ENCODE measurements at places on chromosomes 2 and 18.

- no peak for DNase-seq
Measured at GRCh38 chr2:207616185-207616584, 9.0 kb downstream of the METTL21A start.

DNA sequence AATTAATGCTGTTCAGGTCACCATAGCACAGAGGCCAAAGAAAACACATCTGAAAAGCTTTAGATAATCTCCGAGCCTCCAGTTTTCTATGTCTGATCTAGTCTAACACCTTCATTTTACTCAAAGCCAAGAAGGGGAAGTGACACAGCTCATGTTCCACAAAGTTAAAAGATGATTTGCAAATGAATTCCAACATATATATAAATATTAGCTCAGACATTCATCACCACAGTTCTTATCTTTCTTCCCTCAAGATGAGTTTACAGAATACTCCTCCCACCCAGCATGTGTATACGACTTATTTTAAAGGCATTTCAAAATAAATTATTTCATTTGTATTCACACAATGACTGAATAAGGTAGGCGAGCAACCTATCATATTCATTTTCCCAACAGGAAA, 82.4 kb downstream of the AAK1 start:
- DNase-seq: no peak

DNA sequence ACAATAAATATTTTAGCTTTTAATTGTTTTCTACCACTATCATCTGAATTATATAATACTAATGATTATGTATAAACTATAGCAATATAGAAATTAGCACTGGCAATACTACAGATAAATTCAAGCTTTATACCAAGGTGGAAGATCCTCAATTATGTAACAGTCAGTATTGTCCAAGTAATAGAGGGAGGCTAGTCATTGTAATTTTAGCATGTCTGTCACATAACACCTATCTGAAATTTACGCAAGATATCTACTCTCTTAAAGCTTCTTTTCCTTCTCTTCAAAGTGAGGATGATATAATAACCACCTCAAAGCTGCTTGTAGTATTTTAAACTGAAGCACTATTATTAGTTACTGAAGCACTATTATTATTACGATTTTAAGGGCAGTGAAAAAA, 12.2 kb downstream of the KCNJ3 start:
- DNase-seq: no peak

DNA sequence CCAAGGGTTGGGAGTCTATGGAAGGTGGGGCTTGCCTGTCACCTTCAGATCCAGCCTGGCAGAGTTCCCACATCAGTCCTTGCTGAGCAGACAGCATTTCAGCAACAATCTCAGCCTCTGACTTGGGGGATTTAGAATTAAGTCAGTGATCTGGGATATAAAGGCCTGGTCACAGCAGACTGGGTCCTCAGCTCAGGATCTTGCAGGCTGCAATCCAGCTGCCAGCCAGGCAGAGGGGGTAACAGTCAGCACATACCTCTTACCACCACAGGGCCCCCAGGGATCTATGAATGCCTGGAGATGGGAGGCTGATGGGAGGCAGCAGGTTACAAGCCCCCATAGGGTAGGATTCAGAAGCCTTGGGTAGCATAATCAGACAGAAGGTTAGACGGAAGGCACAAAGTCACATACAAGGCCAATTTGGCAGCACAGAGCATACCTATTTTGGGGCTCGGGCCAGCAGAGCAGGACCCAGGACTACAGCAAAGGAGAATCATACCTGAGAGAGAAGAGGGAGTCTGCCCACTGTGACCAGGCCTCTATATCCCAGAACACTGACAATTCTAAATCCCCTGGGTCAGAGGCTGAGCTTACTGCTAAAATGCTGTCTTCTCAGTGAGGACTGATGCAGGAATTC, 163.5 kb downstream of the MTCL1 start:
- no peak for DNase-seq

DNA sequence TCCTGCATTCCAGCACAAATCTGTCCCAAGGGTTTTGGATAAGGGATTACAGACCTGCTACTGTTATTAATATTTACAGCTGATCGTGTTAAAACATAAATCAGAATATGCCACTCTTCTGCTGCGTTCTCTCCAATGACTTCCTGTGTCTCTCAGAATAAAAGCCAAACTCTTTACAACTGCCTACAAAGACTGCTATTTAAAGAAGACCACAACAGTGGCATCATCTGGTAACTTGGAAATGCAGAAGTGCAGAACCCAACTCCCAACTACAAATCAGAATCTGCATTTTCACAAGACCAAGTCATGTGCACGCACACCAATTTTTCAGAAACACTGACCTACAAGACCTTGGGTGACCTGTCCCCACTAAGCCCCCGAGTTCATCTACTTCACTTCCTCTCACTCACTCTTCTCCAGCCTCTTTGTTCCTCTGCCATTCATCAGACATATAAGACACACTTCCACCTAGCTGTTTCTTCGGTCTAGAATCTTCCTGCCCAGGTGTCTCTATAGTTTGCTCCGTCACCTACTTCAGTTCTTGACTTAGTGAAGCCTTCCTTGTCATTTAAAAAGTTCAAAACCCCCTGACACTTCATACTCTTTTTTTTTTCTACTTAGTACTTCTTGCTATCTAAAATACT, 36.0 kb downstream of the CHN1 start:
- no peak for DNase-seq

DNA sequence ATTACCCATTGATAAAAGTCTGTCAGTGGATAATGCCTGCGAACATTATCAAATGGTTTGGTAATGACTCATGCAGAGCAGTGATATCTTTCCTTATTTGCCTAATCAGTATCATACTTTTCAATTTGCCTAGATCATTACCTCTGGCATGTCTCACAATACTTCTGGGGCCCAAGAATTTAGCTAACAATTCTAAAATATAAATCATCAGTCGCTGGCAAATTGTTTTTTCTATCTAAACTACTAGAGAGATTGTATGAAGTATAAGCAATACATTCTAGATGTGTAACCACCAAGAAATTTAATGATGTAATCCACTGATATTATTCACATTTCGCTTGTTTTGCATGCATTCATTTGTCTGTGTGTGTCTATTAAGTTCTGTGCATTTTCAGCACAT, 191.2 kb upstream of the CDH19 start:
- DNase-seq: no peak

DNA sequence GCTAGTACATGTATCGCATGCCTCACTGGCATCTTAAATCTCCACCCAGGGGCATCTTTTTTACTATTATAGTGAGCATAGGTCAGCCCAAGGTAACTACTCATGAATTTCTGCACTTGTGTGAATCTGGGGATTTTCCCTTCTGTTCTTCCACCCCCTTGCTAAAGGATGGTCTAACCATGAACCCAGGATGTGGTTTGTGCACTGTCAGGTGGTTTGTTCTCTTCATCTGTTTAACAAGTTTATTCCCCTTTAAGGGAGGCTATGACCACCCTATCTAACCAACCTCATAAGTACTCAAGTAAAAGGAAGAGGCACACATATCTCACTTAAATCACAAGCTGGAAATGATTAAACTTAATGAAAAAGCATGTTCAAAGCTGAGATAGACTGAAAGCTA, 243.0 kb downstream of the RPRM start:
- no peak for DNase-seq

- no peak for DNase-seq
Measured at GRCh38 chr2:229335330-229335729, 64.2 kb upstream of the PID1 start.

GRCh38 chr2:6972067-6972710, 55.0 kb downstream of the RNF144A start:
- no peak for DNase-seq

- no peak for DNase-seq
Measured at GRCh38 chr18:9741793-9742523, 33.9 kb downstream of the RAB31 start.

GRCh38 chr2:144513388-144514101, 6.4 kb downstream of the ZEB2 start:
- DNase-seq: no peak

GRCh38 chr18:49999128-49999527, 185.8 kb upstream of the ACAA2 start:
- no peak for DNase-seq

DNA sequence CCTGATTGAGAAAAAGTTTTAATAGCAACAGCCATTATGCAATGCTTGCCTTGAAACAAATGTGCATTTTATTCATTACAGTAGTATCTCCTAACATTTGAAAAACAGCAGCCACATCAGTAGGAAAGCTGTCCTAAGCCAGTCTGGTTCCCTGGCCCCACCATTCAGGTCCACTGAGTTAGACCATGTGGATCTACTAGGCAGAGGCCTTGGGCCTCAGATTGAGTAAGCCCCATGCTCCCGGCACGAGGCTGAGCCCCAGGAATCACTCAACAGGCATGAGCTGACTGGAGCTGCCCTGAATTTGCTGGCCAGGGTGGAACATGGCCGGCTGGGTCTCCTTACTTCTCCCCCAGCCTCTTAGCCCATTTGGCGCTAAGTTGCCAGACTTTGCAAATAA, 103.4 kb downstream of the ZFP36L2 start:
- DNase-seq: no peak
